Suppressor macrophage treated with lipopolysaccharide for 1 hour (primary cell): ENCODE measurements at places on chromosomes 3 and 15.

- DNase-seq = no peak
Measured at GRCh38 chr3:156094391-156094790, 26.0 kb upstream of the KCNAB1 start.

- DNase-seq = no peak
Measured at GRCh38 chr3:159831466-159831865, 157.2 kb upstream of the IL12A start.

- DNase-seq = no peak
Measured at GRCh38 chr3:33860373-33861050, 62.1 kb downstream of the PDCD6IP start.

DNA sequence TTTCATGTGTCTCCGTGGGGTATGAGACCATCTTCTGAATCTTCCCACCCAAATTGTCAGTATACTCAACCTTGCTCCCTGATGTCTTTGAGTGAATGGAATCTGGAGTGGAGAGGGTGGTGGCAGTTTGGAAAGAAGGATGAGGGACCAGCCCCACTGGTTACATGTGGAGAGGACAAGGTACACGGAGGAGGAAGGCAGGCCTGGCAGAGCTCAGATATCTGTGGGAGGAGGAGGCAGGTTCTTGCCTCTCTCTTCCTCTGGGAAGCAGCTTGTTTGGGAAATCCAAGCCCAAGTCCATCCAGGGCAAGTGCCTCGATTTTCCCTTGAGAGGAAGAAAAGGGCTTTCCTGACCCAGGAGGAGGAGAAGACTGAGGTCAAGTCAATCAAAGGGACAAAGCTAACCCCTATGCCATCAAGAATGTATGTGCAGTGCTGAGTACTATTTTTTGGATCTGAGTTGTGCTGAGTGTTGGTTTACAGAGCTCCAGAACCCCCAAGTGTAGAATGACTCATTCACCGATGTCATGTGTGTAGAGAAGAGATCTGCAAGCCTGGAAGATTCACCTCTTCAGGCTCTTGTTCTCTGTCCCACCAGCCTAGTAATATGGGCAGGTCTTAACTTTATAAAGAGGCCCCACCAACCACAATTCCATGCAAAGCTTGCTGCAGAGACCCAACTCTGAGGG lies 19.8 kb upstream of the LOXL1 start:
- peak; percentile 58 for DNase-seq

DNA sequence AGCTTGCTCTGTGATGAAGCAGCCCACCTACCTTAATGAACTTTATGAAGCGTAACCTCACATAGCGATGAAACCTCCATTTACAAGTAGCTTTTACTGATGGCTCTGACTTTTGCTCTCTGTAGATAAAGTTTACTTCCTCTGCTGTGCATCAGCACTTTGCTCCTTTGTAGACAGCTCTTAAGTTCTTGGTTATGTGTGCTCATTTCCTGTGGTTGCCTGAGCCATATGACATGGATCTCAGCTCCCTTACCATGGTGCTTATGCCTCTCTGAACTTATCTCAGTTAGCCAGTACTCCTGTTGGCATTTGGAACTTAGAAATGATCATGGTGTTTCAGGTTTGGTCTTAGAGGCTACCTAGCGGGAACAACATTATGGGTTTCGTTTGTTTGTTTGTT lies 7.8 kb downstream of the MFSD1 start:
- DNase-seq = peak; percentile 75

GRCh38 chr15:70765504-70766281 lies 2.3 kb upstream of the UACA start:
- DNase-seq = no peak

GRCh38 chr3:108555966-108556581 lies 33.2 kb downstream of the CIP2A start:
- no peak for DNase-seq

DNA sequence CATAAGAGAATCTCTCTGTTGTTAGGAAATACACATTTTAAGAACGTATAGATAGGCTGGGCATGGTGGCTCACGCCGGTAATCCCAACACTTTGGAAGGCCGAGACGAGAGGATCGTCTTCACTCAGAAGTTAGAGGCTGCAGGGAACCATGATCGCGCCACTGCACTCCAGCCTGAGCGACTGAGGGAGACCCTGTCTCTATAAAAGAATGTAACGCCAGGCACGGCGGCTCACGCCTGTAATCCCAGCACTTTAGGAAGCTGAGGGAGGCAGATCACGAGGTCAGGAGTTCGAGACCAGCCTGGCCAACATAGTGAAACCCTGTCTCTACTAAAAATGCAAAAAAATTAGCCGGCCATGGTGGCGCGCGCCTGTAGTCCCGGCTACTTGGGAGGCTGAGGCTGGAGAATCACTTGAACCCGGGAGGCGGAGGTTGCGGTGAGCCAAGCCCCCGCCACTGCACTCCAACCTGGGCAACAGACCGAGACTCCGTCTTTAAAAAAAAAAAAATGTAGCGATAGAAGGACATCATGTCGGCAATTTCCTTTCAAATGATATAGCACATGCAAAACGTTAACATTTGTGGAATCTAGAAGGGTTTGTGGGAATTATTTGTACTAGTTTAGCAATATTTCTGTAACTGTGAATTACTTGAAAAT lies 730 bp upstream of the RPL14 start:
- DNase-seq = no peak

GRCh38 chr3:168123201-168124176 lies 27.8 kb upstream of the GOLIM4 start:
- DNase-seq = no peak

DNA sequence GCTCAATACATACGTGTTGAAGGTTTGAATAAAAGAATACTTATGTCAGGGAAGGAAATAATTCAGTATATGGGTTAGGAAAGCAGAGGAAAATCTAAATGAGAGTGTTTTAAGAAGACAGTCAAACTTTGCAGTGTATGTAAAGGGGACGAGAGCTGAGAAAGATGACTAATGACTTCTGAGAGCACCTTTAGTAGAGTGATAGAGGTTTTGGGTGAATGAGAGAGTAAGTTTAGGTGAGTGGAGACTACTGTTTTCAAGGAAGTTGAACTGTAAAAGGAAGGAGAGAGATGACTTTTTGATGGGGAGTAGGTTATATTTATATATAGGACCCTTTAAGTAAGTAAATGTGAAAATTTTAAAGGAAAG lies 9.4 kb downstream of the TBC1D23 start:
- no peak for DNase-seq

GRCh38 chr3:121411523-121411922 lies 134.3 kb downstream of the POLQ start:
- DNase-seq = no peak

GRCh38 chr3:71778353-71778752 lies 6.6 kb downstream of the PROK2 start:
- DNase-seq = no peak

DNA sequence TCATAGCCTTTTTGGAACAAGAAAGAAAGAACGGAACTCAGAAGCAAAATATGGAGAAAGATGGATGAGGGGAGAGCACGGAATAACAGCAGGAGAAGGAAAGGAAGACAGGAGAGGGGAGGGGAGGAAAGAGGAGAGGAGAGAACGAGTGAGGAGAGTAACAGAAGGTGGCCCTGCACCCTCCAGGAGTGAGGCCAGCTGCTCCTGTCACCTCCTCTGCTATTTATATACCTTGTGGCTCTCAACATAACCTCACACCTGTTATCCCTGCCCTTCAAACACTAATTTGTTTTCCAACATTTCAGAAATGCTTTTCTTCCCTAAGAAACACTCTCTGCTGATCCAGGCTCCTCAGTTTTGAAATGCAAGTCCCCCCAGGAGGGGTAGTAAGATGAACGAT lies 53.4 kb upstream of the ATP2B2 start:
- no peak for DNase-seq

DNA sequence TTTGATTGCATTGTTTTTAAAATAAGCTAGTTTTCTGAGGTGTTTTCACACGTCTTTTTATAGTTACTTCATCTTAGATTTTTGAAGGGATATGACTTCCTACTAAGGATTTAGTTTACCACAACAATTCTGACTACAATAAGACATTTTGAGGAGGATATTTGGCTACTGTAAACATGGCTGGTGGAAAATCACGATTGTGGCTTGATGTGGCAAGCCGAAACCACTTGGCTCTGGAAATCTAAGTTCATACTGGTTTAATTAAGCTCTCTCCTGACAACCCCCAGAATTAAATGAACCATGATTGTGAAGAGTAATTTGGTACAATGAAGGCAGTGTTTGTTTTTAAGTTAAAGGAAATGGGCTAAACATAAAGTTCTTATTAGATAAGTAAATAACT lies 30.8 kb downstream of the ST3GAL6 start:
- no peak for DNase-seq

- DNase-seq = no peak
Measured at GRCh38 chr3:19888428-19889152, 45.4 kb downstream of the EFHB start.

DNA sequence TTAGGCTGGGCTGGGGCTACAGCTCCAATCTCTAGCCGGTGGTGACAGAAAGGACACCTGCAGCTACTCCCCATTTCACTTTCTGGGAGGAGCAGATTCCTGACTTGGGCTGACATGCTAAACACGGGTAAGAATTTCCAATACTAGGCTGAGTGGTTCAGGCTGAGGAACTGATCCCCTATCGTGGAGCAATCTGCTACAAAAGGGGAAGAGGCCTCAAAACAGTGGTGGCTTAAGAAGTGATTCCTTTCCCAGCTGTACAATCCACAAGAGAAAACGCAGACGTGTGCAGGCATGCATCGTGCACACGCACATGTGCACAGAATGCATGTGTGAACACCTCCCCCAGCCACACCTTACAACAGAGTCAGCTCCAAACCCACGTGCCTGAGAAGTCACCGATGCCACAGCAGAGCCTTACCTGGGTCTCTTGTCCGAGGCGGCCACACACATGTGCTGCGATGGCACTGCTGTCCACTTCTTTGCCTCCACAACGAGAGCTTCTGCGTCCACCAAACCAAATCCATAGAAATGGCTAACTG lies 86.7 kb upstream of the SNRPA1 start:
- DNase-seq = no peak

GRCh38 chr3:27503526-27503925 lies 19.3 kb upstream of the SLC4A7 start:
- no peak for DNase-seq

GRCh38 chr3:151751161-151751560 lies 17.4 kb downstream of the AADACL2 start:
- DNase-seq = no peak

DNA sequence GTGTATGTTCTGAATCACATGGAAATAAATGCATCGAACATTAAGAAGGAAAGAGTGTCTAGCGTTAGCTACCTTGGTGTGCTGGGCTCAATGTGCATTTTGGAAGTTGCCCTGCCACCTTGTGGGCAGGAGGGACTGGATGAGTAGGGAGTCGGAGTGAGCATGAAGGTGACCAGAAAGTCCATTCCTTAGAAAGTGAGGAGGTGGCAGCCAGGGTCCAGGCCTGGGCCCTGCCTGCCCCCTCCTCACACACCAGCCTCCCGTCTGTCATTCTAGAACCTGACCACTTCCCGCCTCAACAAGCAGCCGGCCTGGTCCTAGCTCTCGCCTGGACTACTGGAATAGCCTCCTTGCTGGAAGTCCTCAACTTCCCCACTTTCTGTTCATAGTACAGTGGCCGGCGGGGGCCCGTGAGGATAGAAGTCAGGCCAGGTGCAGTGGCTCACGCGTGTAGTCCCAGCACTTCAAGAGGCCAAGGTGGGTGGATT lies 10.2 kb upstream of the GATA2 start:
- DNase-seq = no peak

- no peak for DNase-seq
Measured at GRCh38 chr15:39361497-39361896, 219.4 kb upstream of the THBS1 start.

- no peak for DNase-seq
Measured at GRCh38 chr15:86677278-86677677, 597.6 kb downstream of the AGBL1 start.

DNA sequence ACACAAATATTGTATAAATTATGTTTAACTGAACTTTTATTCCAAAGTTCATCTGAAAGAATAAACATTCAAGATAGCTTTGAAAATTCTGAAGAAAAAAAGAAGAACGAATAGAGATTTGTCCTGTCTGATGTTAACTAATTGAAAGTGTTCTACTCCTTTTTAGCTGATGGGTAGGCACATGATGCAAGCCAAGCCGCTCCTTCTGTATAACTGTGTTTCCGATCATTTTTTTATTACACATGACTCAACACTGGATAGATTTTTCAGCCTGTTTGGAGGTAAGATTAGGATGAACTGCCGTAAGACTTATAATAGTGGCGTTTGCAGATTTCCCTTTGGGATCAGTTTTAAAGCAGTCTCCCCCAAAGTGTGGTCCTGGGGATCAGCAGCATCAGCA lies 19.0 kb downstream of the NSUN3 start:
- no peak for DNase-seq

DNA sequence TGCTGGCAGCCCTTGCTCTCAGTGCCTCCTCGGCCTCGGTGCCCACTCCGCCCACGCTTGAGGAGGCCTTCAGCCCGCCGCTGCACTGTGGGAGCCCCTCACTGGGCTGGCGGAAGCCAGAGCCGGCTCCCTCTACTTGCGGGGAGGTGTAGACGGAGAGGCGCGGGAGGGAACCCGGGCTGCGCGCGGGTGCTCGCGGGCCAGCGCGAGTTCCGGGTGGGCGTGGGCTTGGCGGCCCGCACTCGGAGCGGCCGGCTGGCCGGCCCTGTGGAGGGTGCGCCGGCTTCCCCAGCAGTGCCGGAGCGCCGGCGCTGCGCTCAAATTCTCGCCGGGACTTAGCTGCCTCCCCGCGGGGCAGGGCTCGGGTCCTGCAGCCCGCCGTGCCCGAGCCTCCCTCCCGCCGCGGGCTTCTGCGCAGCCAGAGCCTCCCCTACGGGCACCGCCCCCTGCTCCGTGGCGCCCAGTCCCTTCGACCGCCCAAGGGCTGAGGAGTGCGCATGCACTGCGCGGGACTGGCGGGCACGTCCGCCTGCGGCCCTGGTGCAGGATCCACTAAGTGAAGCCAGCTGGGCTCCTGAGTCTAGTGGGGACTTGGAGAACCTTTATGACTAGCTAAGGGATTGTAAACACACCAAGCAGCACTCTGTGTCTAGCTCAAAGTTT lies 231.5 kb downstream of the EFHB start:
- DNase-seq = no peak

- DNase-seq = no peak
Measured at GRCh38 chr3:10815487-10815886, 541 bp upstream of the SLC6A11 start.

- no peak for DNase-seq
Measured at GRCh38 chr3:129313665-129314385, 35.2 kb downstream of the HMCES start.

DNA sequence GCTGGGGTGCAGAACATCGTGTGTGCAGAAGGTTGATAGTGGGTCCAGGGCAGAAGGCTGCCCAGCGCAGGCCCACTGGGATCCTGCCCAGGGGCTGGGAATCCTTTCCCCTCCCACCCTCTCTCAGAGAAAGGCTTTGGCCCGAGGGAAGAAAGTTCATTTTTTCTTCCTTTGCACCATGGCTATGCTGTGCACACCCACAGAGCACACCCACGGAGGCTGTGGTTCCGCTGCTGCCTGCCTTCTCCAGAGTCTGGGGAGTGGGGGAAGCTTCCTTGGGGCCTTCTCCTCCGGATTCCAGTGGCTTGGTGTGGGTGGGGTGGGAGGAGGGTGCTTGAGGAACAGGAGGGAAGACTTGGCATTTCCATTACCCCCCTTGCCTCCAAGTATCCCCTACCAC lies 7.0 kb upstream of the PRKCD start:
- peak; percentile 57 for DNase-seq

GRCh38 chr3:196920733-196921132 lies 21.6 kb downstream of the NCBP2 start:
- peak; percentile 58 for DNase-seq

GRCh38 chr3:43222590-43222989 lies 63.8 kb upstream of the SNRK start:
- DNase-seq = no peak
